ENCODE measurements at places on chromosomes 11 and 22.

- ATAC-seq = no peak
Observed at GRCh38 chr11:79116600-79116999, 324.2 kb downstream of the TENM4 start.

DNA sequence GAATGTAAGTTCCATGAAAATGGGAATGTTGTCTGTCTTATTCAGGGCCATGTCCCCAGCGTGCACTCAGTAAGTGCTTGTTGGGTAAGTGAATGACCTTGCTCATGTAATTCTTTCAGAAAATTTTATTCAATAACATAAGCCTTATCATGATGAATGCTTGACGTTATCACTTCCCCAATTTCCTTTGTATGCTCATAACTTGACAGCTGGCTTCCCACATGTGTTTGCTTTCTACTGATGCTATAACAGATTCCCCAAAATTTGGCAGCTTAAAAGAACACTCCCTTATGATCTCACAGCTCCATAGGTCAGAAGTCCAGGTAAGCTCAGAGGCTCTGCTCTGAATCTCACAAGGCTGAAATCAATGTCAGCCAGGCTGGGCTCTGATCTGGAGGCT lies 155.8 kb upstream of the POU2AF2 start:
- ATAC-seq = no peak

DNA sequence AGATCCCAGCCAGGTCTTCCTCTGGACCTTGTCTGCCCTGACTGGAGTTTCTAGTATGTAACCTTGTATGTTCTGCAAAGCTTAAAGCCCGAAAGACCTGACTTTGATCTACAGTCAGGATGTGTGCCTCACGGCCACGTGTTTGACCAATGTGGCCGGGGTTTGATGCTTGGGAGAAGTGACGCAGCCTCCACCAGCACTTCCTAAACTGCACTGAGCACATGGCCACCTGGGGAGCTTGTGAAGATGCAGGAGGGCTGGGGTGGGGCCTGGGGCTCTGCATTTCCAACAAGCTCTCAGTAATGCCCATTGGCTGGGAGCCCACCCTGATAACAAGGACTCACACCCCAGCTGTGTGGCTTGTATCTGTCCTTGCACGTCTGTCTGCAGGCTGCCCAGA lies 53.2 kb downstream of the NAT10 start:
- ATAC-seq = no peak

DNA sequence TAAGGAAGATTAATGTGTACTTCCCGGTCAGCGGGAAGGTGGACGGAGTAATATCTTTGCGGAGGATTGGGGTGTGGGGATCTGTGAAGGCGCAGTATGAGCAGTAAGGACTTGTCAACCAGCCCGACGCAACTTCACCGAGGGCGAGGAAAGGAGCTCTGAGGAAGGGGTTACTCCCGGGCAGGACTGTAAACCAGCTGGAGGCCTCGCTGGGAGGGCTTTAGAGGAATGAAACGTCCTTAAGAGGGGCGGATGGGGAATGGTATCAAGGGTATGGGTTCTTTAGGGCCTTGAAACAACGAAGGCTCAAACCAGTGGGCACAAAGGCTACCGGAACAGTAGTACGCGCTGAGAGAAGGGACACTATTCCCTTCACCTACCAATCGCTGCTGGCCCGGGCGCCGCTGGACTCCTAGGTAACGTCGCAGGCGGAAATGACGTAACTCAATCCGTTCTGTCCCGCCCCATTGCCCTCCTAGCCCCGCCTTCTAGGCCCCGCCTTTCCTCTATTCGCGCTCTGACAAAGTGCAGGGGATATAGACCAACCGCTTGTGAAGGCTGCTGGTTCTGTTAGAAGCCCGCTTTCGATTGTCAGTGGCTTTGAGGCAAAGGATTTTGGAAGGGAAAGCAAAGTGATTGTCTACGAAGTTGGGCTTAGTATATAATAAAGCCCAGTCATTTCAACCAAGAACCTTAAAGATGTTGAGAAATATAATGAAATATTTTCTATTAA lies at the start of gene C11orf65:
Gene C11orf65 (minus strand): TSS at position 439 of the 733 bp plus-strand sequence. CDS start 5,970 bp downstream, outside the sequence.
- ATAC-seq = peak; percentile 99

- ATAC-seq = no peak
Observed at GRCh38 chr11:102513869-102514268, 16.7 kb downstream of the MMP7 start.

Data from activated CD4-positive, CD25-positive, alpha-beta regulatory T cell treated with anti-CD3 and anti-CD28 coated beads, Interleukin-2, amount 50 U/mL, for 24 hours (primary cell).